SK-N-SH (cell line): ENCODE measurements at places on chromosomes 13 and 19.
A peak's percentile ranks its signal among the peaks of the same experiment; 100 is the strongest.

- H3K4me3 ChIP-seq: no peak overlapping the region
- H3K27ac ChIP-seq: no peak overlapping the region
- no peaks in the 10 kb centered on the region for H3K27me3 ChIP-seq
- no peaks in the 10 kb centered on the region for H3K36me3 ChIP-seq
Measured at GRCh38 chr19:55559684-55560083, 14.3 kb upstream of the SBK3 start.

GRCh38 chr19:34402074-34402600 lies 2.1 kb upstream of the PDCD2L start:
- H3K27me3 ChIP-seq: no peaks in the 10 kb centered on the region
- no peak overlapping the region for H3K27ac ChIP-seq
- no peak for DNase-seq
- peaks cover 21% of the 10 kb centered on the region; the same call in 1 of the 2 replicates for H3K36me3 ChIP-seq
- H3K4me3 ChIP-seq: no peak overlapping the region

DNA sequence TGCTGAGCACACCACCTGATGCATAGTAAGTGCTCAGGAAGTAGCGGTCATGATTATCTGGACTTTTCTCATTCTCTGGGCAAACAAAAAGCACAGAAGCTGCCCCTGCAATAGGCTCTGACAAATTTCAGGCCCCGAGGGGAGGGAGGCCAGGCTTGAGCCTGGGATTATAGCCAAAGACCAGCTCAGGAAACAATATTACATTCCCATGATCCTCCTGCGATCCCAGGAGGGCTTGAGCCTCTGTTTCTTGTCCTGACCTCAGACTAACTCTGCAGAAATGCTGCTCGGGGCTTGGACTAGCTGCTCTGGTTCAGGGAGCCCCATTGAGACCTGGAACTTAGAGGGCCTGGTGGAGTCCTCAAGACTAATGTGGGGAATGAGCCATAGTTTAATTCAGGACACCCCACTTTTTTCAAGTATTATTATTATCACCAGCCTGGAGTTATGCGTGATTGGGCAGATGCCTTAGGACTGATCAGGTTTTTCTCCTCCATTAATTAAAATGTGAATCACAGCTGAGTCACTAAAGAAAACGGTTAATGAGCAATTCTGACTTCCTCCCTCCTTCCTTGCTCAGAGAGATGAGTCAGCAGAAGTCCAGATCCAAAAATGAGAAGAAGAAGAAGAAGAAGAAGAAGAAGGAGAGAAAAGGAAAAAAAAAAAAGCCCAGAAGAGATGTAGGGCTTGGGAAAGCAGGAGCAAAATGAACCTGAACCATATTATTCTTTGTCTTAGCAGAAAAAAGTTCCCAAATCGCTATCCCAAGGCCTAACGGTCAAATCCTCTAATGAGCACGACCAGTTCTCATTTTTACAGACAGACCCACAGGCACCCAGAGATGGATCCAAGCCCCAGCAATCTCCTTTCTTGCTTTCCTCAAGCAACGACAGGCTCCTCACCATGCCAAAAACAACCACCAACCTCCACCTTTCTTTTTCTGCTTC lies 107.2 kb downstream of the CACNA1A start:
- no peaks in the 10 kb centered on the region for H3K36me3 ChIP-seq
- peak overlapping the region; percentile 35 for H3K4me3 ChIP-seq
- DNase-seq: no peak
- H3K27me3 ChIP-seq: no peaks in the 10 kb centered on the region
- H3K27ac ChIP-seq: peak overlapping the region; percentile 94
- H3K4me1 ChIP-seq: peaks cover 16% of the 10 kb centered on the region

- H3K36me3 ChIP-seq: no peaks in the 10 kb centered on the region
- H3K27me3 ChIP-seq: peaks cover 28% of the 10 kb centered on the region; the same call in 1 of the 2 replicates
- no peak overlapping the region for H3K27ac ChIP-seq
Measured at GRCh38 chr19:47863514-47863936, 4.5 kb downstream of the TPRX2 start.

- no peak for DNase-seq
- H3K27ac ChIP-seq: no peak overlapping the region
- no peaks in the 10 kb centered on the region for H3K4me1 ChIP-seq
- peaks cover 66% of the 10 kb centered on the region for H3K36me3 ChIP-seq
Measured at GRCh38 chr19:10690341-10690781, 10.9 kb upstream of the QTRT1 start.

DNA sequence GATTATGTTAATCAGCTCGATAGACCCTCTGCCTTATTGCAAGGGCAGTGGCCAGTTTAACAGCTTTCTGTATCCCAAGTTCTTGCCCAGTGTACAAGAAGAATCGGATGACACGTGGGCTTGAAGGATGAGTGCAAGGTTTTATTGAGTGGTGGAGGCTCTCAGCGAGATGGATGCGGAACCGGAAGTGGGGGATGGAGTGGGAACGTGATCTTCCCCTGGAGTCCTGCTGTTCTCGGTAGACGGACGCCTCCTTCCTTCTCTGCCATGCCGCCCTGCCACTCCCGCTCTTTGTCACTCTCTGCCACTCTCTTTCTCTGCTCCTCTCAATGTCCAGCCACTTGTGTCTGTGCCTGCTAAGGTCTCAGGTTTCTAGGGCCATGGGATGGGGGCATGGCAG lies 21.0 kb downstream of the RFXAP start:
- no peaks in the 10 kb centered on the region for H3K27me3 ChIP-seq
- DNase-seq: no peak
- peaks cover 5% of the 10 kb centered on the region; the same call in 1 of the 2 replicates for H3K4me1 ChIP-seq
- H3K4me3 ChIP-seq: no peak overlapping the region
- H3K27ac ChIP-seq: no peak overlapping the region

GRCh38 chr13:53285896-53286430 lies 257.4 kb downstream of the OLFM4 start:
- no peaks in the 10 kb centered on the region for H3K4me1 ChIP-seq
- H3K27me3 ChIP-seq: no peaks in the 10 kb centered on the region

DNA sequence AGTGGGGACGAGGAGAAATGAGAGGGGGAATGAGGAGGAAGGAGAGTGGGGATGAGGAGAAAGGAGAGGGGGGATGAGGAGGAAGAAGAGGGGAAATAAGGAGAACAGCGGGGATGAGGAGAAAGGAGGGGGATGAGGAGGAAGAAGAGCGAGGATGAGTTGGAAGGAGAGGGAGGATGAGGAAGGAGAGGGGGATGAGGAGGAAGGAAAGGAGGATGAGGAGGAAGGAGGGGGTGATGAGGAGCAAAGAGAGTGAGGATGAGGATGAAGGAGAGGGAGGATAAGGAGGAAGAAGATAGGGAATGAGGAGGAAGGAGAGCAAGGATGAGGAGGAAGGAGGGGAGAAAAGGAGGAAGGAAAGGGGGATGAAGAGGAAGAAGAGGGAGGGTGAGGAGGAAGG lies 14.0 kb upstream of the VSTM2B start:
- no peak overlapping the region for H3K27ac ChIP-seq
- H3K4me3 ChIP-seq: no peak overlapping the region
- no peaks in the 10 kb centered on the region for H3K36me3 ChIP-seq
- H3K27me3 ChIP-seq: no peaks in the 10 kb centered on the region
- H3K4me1 ChIP-seq: no peaks in the 10 kb centered on the region
